ENCODE measurements at places on chromosomes 7 and 10. TPM values are rescaled to one million over a fixed set of nuclear protein-coding genes. Genes with fewer than 3 reads are reported as not detected.

RSPH10B gene
- 2.0 TPM for polyA plus RNA-seq

LDB1 gene
- polyA plus RNA-seq = 126 TPM

PNLIPRP3 gene
- polyA plus RNA-seq = not detected

OPALIN gene
- not detected for polyA plus RNA-seq

PIP gene
- not detected for polyA plus RNA-seq

LIPK gene
- not detected for polyA plus RNA-seq

GIMAP2 gene
- polyA plus RNA-seq = 5.7 TPM

MGAM2 gene
- polyA plus RNA-seq = 1.1 TPM

CRTAC1 gene
- polyA plus RNA-seq = 30.6 TPM

ASZ1 gene
- not detected for polyA plus RNA-seq

GCK gene
- 3.0 TPM for polyA plus RNA-seq

CYP3A4 gene
- 0.36 TPM for polyA plus RNA-seq

MPP7 gene
- 7.0 TPM for polyA plus RNA-seq

UCN3 gene
- polyA plus RNA-seq = 0.38 TPM

PNLIP gene
- polyA plus RNA-seq = not detected

FKBP9 gene
- polyA plus RNA-seq = 153 TPM

GNAT3 gene
- polyA plus RNA-seq = not detected

CNPY1 gene
- not detected for polyA plus RNA-seq

CYCS gene
- polyA plus RNA-seq = 156 TPM

ZCCHC24 gene
- 18.3 TPM for polyA plus RNA-seq

FZD1 gene
- 57.5 TPM for polyA plus RNA-seq

ZNF37A gene
- polyA plus RNA-seq = 20.1 TPM

SFRP4 gene
- 2.3 TPM for polyA plus RNA-seq

ZNF32 gene
- polyA plus RNA-seq = 65.6 TPM

MMD2 gene
- polyA plus RNA-seq = not detected

UTF1 gene
- polyA plus RNA-seq = 0.11 TPM

GIMAP7 gene
- 16.7 TPM for polyA plus RNA-seq

SH2B2 gene
- polyA plus RNA-seq = 3.7 TPM

PNLIPRP1 gene
- polyA plus RNA-seq = 0.42 TPM

LIPN gene
- not detected for polyA plus RNA-seq

SHH gene
- 3.3 TPM for polyA plus RNA-seq

CYP26A1 gene
- 0.30 TPM for polyA plus RNA-seq

JAKMIP3 gene
- 0.39 TPM for polyA plus RNA-seq

CLDN4 gene
- polyA plus RNA-seq = 76.8 TPM

FBXO24 gene
- 2.3 TPM for polyA plus RNA-seq

CACUL1 gene
- polyA plus RNA-seq = 41.3 TPM

PIK3CG gene
- 2.6 TPM for polyA plus RNA-seq

LIPF gene
- polyA plus RNA-seq = not detected

TMEM140 gene
- polyA plus RNA-seq = 37.2 TPM

PRF1 gene
- 0.45 TPM for polyA plus RNA-seq

NME8 gene
- 0.11 TPM for polyA plus RNA-seq

UNCX gene
- polyA plus RNA-seq = 15.0 TPM

HNRNPH3 gene
- 374 TPM for polyA plus RNA-seq

OR2A42 gene
- polyA plus RNA-seq = 2.7 TPM

CFAP46 gene
- polyA plus RNA-seq = 11.2 TPM

VSTM4 gene
- 12.6 TPM for polyA plus RNA-seq

PODXL gene
- polyA plus RNA-seq = 697 TPM

GTF2IRD1 gene
- polyA plus RNA-seq = 51.5 TPM

CDC123 gene
- 102 TPM for polyA plus RNA-seq

BCL7B gene
- polyA plus RNA-seq = 41.6 TPM

DDX21 gene
- 56.6 TPM for polyA plus RNA-seq

TLX1 gene
- polyA plus RNA-seq = 0.05 TPM

CUBN gene
- polyA plus RNA-seq = 254 TPM

CCL24 gene
- polyA plus RNA-seq = not detected

ANKRD1 gene
- 1.5 TPM for polyA plus RNA-seq

CCDC7 gene
- polyA plus RNA-seq = 6.2 TPM

GIMAP4 gene
- 24.8 TPM for polyA plus RNA-seq

SPAM1 gene
- not detected for polyA plus RNA-seq

SSC4D gene
- polyA plus RNA-seq = 7.4 TPM
